ENCODE measurements at places on chromosomes 7 and 10.

GRCh38 chr10:111126077-111126476 lies 49.2 kb downstream of the ADRA2A start:
- DNase-seq = no peak

DNA sequence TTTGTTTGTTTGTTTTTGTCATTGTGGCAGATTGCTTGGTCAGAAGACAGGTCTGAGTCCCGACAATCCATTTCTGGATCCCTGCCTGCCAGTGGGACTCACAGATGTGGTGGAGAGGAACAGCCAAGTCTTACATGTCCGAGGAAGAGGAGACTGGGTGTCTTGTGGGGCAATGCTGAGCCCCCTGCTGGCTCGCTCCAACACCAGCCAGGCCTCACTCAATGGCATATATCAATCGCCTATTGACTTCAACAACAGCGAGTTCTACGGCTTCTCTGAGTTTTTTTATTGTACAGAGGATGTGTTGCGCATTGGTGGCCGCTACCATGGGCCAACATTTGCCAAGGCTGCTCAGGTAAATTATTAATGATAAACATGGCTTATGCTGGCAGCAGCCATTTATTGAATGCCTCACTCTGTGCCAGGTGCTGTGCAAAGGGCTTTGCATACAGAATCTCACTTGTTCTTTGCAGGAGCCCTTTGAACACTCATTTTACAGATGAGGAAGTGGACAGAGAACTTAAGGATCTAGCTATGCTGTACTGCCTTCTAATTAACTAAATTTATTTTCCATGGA lies 33.3 kb downstream of the COX15 start:
- DNase-seq = no peak

DNA sequence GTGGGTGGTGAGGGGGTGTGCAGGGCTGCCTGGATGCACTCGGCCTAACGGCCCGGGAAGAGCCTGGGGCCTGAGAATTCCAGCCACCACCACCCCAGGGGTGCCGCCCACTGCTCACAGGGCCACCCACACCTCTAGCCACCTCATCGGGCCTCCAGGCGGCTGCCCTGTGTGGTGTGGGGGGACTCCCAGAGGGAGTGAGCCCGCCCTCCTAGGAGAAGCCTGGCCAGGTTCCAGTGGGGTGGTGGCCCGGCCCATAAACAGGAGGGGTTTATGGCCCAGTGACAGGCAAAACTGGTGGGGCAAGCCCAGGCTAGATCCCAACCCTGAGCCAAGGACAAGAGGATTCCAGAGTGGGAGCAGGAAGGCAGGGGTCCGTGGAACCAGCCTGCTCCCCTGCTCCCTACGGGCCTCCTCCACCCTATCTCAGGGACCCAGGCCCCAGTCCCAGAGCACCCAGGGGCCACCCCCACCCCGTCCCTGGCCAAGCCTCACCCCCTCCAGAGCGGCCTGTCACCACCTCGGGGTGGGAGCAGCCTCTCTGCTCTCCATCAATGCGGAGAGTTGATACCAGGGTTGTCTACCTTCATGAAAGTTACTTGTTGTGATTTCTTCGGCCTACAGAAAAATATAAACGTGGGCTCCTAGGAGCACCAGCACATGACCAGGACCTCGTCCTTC lies 20.2 kb upstream of the PDGFA start:
- no peak for DNase-seq

GRCh38 chr10:92969151-92969550 lies 91.4 kb upstream of the CYP26C1 start:
- no peak for DNase-seq

- DNase-seq = no peak
Observed at GRCh38 chr10:103921750-103922195, 3.8 kb upstream of the STN1 start.

DNA sequence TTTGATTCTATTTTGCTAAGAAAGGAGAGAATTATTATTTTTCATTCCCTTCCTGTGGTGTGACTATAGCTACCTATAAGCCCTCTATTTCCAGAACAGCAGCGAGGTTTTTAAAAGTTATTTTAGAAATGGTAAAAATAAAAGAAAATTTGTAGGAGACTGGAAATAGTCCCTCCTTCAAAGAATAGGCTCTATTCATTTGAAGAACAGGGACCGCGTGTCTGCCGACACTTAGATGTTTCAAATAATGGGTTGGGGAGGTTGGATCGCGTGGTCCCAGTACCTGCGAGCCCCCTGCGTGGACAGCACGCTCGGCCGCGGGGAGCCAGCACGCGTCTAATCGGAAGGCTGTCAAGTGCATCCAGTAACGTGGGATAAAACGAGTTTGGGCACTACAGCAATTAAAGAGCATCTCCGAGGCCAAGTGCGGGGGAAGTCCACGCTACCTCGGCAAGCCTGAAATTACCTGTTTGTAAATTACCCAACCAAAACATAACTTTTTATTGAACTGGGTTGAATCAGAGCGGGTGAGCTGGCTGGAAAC lies 1.0 kb downstream of the CACNA2D1 start:
- DNase-seq = no peak

GRCh38 chr7:158991824-158992621 lies 135.7 kb downstream of the DYNC2I1 start:
- DNase-seq = no peak

GRCh38 chr10:52918714-52919305 lies 146.2 kb upstream of the MBL2 start:
- DNase-seq = no peak

DNA sequence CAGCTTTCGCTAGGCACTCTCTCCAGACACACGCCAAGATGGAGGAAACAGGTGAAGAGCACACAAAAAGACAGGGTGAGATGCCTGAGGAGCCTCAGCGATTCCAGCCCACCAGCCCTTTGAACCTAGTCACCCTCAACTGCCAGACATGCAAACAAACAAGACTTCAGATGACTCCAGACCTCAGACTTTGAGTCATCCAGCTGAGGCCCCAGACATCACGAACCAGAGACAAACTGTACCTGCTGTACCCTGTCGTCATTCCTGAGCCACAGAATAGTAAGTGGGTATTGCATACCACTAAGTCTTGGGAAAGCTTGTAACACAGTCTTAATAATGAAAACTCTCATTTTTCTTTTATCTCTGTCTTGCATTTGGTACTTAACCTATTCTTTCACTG lies 126.6 kb upstream of the LSM8 start:
- DNase-seq = no peak

DNA sequence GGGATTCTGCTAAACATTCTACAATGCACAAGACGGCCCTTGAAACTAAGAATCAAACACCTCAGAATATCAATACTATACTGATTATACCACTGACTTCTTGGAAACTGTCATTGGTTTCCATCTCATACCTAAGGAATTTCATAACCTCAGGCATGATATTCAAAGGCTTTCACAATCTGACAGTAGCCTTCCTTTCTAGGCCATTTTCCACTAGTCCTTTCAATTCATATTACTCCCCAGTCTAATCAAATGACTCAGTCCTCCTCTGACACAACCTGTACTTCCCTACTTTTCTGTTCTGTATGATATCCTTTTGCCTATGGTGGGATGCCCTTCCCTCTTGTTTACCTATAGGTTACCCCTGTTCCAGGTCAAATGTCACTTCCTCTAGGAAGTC lies 48.3 kb downstream of the CSTF2T start:
- DNase-seq = no peak

GRCh38 chr10:132549371-132549770 lies 11.8 kb downstream of the INPP5A start:
- DNase-seq = no peak

GRCh38 chr7:107499731-107500130 lies 29.9 kb downstream of the GPR22 start:
- no peak for DNase-seq

- DNase-seq = no peak
Observed at GRCh38 chr7:115087437-115087836, 165.5 kb downstream of the MDFIC start.

- DNase-seq = no peak
Observed at GRCh38 chr7:83617858-83618257, 31.1 kb downstream of the SEMA3E start.

GRCh38 chr7:64314566-64314965 lies 805 bp downstream of the ZNF736 start:
- no peak for DNase-seq

GRCh38 chr10:49550563-49550962 lies 11.6 kb upstream of the ERCC6 start:
- DNase-seq = no peak

GRCh38 chr7:98753989-98754479 lies 115.8 kb downstream of the TMEM130 start:
- DNase-seq = no peak

DNA sequence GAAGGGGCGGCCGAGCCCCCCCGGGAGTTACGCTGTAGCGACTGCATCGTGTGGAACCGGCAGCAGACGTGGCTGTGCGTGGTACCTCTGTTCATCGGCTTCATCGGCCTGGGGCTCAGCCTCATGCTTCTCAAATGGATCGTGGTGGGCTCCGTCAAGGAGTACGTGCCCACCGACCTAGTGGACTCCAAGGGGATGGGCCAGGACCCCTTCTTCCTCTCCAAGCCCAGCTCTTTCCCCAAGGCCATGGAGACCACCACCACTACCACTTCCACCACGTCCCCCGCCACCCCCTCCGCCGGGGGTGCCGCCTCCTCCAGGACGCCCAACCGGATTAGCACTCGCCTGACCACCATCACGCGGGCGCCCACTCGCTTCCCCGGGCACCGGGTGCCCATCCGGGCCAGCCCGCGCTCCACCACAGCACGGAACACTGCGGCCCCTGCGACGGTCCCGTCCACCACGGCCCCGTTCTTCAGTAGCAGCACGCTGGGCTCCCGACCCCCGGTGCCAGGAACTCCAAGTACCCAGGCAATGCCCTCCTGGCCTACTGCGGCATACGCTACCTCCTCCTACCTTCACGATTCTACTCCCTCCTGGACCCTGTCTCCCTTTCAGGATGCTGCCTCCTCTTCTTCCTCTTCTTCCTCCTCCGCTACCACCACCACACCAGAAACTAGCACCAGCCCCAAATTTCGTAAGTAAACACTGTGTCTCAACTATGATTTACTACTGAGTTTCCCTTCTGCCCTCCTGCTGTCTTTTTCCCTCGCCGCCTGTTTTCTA lies 666 bp downstream of the NRG3 start:
- DNase-seq = no peak

- no peak for DNase-seq
Observed at GRCh38 chr10:48214716-48215485, 59.6 kb downstream of the FRMPD2 start.

DNA sequence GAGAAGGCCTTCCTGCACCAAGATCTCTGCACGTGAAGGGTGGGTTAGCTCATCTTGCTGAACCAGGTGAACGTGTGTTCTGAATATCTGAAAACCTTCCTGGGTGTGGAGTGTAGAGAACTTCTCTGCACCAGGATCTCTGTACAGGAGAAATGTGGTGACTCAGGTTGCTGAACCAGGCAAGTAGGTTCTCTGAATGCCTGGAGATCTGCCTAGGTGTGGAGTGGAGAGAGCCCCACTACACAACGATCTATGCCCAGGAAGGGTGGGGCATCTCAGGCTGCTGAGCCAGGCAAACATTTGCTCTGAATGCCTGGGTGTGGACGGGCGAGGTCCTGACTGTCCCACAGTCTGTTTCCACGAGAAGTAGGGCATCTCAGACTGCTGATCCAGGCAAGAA lies 1002.3 kb upstream of the KCND2 start:
- DNase-seq = no peak

GRCh38 chr10:9382533-9382866 lies 1328.0 kb downstream of the GATA3 start:
- no peak for DNase-seq

DNA sequence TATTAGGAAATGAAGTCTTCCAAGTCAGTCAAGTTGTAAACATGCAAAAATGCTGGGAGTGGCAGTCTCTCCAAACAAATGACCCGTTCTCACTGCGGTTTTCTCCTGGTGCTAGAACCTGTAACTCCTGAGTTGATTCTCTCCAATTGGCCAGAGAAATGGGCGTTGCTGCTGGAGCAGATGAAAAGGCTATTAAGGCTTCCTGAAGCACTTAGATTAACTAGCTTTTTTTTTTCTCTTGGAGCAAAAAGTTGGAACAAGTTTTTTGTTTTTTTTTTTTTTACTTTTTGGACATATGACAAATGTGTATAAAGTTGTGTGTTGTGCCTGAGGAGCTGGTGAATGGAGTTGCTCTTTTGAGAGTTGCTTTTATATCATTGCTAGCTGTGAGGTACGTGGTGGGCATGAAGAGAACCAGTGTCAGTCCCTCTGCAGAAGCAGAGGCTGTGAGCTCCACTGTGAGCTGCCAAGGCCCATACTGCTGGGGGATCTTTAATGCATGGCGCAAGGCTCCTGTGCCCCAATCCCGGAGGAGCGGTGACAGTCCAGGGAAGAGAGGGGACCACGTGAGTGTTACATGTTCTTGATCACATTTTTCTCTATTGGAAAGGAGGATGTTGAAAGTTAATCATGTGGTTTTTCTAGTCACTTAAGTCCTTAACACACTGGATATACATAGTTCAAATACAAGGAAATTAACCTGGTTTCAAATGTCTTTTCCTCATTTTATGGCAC lies 393.6 kb upstream of the GALNT17 start:
- DNase-seq = no peak

- no peak for DNase-seq
Observed at GRCh38 chr7:33836797-33837355, 68.5 kb upstream of the BMPER start.

DNA sequence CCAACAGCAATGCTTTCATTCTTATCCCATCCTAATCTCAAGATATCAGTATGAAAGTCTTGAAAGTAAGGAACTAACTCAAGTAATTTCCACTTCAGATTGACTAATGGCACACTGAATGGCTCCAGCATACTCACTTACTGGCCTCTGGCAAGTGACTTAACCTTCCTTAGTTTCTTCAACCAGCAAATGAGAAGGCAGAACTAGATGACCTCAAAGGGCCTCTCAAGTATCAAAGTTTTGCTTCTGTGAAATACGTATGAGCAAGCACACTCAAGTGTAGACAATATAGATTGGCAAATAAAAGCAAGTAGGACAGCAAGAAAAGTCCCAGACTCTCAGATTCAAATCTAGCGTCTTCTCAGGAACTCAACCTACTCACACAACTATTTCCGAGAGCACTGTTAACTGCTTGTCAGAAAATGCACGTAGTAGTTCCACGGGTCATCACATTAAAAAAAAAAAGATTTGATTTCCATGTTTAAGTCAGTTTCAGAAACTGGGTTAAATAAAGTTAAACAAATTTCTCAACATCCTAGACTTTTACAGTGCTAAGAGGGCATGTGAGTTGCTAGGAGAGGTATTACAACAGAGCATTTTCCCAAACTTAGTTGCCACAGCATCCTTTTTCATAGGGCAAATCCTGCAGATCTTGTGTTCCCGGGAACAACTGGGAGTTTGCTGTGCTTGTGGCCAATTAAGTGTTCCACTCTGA lies 276.9 kb upstream of the KLF14 start:
- no peak for DNase-seq

DNA sequence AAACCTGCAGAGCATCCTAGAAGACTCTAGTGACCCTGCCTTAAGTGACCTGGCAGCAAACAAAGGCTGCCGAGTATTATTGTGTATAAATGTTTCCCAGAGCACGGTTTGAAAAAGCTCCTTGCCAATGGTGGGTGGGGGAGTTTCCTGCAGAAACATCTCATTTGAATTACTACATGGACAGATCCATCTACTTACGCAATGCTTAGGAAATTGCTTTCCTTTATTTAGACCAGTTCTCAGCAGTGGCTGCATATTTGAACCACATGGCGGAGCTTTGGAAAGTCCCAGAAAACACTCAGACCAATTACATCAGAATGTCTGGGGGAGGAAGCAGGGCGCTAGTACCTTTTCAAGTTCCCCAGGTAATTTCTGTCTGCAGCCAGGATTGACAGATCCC lies 560.9 kb downstream of the SDK1 start:
- DNase-seq = no peak

- no peak for DNase-seq
Observed at GRCh38 chr10:88038268-88038667, 174.8 kb downstream of the PTEN start.

- DNase-seq = no peak
Observed at GRCh38 chr7:90276033-90276728, 31.2 kb downstream of the CFAP69 start.
